Activated CD4-positive, alpha-beta T cell treated with anti-CD3 and anti-CD28 coated beads, Interleukin-2, amount 50 U/mL, for 4 hours (primary cell): ENCODE measurements at places on chromosomes 11 and 22.

DNA sequence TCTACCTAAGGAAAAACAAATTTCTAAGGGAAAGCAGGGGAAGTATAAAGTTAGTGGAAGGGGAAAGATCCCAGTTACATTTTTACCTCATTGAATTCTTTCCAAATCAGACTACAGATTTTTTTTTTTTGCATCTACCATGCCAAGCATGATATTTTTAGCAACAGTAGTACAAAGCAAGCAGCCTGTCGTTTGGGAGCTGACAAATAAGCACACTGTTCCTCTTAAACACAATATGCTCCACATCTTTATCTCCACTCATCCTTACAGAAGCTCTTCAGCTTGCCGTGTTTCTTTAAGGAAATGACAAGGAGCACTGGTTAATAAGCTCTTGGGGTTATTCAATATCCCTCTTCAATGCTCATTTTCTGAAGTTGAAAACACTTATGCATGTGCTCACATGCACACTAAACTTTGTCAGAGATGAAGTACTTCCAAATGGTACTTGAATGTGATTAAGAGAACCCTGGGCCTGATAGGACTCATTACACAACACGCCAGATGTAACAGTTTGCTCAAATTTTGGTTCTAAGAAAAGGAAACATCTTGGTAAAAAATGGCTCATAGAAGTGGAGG, 53.8 kb downstream of the PAX6 start:
- DNase-seq, result no peak

- no peak for DNase-seq
Observed at GRCh38 chr22:24285245-24285644, 14.6 kb downstream of the SPECC1L start.

- DNase-seq, result no peak
Observed at GRCh38 chr22:27988704-27989103, 69.6 kb upstream of the PITPNB start.

DNA sequence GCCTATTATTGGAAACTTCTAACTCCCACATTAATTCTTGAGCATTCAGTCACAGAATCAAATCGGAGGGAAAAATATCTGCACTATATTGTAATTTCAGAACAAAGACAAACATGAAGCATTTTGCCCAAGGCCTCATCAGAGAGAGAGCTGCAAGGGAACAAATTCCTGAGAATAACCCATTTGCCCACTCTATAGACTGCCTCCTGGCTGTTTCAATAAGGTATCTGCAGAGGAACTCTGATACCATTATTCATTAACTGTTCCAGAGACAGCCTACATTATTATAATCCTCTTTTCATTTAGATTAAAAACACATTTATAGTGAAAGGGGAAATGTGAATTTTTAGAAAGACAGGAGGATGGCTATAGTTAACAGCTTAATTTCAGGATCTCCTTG, 663.9 kb downstream of the DLG2 start:
- no peak for DNase-seq

- DNase-seq, result no peak
Observed at GRCh38 chr11:6646918-6647679, 8.5 kb downstream of the DCHS1 start.

DNA sequence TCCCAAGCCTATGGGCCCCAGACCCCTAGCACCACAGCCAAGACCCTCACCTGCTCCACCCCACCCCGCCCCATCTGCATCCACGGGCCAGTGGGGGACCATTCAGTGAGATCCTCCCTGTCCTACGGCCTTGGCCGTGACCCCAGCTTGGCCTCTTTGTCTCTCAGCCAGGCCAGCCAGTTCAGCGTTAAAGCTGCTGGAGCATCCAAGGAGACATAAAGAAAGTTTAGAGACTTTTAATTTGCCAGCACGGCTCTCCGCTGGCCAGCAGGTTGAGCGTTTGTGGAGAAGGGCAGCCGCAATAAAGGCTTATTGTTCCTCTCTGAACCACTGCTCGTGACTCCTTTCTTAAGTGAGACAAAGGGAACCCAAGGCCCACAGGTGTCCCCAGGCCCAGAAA, 49.3 kb upstream of the LMO1 start:
- DNase-seq, result no peak

DNA sequence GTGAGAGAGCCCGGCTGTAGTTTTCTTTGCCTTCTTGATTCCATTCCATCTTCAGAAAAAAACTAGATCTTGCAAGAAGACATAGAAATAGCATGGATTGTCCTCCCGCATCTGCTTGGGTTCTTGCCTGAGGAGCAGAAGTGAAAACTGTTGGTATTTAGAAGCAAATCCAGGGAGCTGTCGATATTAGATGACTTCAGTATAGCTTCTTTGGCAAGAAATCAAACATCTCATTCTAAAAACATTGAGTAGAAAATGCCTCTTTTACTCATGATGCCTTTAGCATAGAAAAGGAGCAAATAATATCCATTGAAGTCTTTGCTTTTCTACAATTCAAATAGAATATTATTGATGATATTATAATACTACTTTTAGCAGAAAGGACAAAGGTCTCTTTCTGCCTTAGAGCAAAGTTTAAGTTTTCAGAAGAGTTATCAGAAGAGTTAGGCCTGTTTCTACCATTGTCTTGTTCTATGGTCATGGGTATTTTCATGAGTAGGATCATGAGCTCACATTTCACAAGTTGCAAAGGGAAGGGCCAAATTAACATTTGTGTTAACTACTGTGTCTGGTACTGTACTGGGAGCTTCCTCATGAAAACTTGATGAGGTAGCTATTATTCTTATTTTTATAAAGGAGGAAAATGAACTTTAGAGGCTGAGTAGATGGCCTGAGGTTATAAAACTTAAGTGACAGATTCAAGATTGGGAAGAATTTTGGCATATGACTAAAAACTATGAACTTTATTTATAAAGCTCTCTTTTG, 49.7 kb downstream of the EXT2 start:
- DNase-seq, result no peak

DNA sequence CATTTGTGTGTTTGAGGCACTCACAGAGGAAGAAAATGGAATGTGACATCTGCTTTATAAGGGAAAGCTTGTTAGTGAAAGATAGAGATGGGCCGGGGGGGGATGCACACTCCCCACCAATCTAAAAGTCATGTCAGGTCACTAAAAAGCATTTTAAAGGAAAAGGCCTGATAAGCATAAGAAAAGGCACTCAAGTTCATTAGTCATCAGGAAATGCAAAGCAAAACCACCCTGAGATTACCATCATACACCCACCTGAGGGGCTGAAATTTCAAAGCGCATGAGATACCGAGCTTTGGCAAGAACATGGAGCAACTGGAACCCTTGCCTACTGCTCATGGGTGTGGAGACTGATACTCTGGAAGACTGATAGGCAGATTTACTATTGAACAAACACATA, 77.9 kb upstream of the ANO1 start:
- no peak for DNase-seq

DNA sequence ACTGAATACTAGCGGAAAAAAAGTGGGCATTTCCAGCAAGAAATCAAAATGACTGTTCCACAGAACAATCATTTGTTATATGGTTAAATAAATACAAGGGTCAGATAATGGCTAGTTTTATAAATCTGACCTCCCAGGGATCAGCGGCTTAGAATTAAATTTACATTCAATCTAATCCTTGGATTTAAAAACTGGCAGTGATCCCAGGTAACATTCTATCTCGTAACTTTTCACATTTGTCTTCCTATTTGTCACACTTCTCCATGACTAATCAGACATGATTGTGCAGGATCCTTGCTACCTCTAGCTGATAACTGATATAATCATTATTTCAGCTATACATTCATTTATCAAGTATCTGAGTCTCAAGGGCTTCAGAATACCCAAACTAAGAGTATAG, 2.9 kb upstream of the MMP3 start:
- DNase-seq, result no peak

DNA sequence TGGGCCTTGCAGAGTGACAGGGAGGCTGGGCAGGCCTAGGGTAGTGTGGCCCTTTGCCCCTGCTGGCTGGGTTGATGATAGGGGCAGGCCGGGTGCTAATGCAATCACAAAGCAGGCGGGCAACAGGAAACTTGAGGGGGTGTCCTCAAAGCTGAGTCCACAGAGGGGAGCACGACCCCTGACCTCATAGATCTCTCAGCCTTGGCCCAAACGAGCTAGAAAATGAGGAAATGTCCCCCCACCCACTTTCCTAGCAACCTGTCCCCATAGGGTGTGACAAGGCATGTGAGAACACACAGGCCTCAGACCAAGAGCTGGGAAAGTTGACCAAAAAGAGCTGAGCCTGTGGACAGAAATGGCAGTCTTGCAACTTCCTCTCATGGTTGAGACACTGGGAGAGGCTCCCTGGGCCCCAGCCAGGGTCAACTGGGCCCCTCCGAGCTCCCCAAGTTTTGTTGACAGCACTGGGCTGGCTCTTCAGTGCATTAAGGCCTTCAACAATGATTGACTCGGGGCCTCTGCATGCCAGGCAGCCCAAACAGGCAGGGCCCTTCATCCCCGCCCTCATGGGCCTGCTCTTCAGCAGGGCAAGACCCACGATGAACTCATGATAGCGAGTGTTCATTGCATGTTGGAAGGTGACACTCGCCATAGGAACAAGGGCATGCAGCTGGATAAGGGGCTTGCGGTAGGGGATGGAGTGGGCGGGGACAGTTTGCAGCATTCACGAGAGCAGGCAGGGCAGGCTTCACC, 9.8 kb upstream of the SPI1 start:
- no peak for DNase-seq

GRCh38 chr22:23264610-23265367, 84.5 kb downstream of the BCR start:
- DNase-seq, result no peak

GRCh38 chr11:110034806-110035205, 58.4 kb upstream of the ZC3H12C start:
- DNase-seq, result no peak

DNA sequence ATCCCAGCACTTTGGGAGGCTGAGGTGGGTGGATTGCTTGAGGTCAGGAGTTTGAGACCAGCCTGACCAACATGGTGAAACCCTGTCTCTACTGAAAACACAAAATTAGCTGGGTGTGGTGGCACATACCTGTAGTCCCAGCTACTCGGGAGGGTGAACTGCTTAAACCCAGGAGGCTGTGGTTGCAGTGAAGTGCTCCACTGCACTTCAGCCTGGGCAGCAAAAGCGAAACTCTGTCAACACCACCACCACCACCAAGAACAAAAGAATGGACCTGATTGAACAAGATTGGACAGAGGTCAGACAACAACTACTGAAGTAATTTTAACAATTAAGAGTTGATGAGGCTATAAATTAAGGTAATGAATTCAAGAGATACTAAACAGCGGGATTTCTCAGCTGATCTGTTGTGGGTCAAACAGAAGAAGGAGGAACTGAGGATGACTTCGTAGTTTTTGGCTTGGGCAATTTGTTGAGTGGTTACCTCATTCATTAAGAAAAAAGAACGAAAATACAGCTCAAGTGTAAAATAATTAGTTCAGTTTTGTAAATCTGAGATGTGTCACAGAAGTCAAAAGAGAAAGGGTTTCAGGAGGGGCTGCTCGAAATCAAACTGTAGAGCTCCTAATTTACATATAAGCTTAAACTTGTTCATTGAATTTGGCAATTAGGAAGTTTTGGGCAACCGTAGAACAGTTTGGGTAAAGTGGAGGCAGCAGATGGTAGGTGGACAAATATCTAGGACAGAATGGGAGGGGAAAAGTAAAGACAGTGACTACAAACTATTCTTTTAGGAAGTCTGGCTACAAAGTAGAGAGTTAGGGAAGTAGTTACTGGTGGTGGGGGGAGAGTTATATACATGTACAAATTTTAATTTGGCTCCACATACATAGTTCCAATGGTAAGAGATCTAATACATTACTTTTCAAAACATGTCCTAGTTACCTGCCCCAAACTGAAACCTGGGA, 4.5 kb downstream of the IL18 start:
- no peak for DNase-seq

GRCh38 chr22:47095395-47096122, 333.1 kb downstream of the TBC1D22A start:
- DNase-seq, result no peak

DNA sequence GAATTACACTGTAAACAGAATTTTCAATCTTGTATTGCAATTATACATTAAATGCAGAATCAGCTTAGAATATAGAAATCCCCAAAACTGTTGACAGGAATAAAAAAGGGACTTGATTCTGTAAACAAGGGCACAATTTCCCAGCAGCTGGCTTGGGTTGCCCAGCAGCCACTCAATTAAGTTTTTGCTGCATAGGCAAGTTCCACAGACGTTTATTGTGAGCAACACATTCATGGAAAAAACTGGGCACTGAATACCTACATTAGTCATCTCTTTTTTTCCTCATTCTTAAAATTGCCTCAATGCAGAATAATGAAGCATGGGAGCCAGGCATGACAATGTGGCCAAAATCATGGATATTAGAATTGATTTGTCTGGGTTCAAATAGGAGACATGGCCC, 421.8 kb upstream of the ANO5 start:
- DNase-seq, result no peak

- DNase-seq, result no peak
Observed at GRCh38 chr11:43925063-43925931, 17.1 kb upstream of the C11orf96 start.

DNA sequence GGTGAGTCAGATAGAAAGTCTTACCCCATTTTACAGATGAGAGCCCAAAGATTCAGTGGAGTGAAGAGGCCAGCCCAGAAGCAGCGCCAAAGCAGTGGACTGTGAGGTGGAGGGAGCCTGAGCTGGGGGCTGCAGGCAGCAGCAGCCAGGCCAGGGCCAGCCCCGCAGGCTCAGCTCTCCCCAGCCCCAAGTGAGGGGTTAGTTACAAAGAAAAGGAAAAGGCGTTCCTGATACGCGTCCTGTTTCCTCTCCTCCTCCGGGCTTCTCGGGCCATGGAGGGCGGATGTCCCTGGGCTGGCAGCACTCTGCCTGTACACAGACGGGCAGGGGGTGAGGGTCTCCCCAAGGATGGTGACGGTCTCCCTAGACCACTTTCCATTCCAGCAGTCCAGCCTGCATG, 44.9 kb downstream of the ARRB1 start:
- DNase-seq, result no peak

DNA sequence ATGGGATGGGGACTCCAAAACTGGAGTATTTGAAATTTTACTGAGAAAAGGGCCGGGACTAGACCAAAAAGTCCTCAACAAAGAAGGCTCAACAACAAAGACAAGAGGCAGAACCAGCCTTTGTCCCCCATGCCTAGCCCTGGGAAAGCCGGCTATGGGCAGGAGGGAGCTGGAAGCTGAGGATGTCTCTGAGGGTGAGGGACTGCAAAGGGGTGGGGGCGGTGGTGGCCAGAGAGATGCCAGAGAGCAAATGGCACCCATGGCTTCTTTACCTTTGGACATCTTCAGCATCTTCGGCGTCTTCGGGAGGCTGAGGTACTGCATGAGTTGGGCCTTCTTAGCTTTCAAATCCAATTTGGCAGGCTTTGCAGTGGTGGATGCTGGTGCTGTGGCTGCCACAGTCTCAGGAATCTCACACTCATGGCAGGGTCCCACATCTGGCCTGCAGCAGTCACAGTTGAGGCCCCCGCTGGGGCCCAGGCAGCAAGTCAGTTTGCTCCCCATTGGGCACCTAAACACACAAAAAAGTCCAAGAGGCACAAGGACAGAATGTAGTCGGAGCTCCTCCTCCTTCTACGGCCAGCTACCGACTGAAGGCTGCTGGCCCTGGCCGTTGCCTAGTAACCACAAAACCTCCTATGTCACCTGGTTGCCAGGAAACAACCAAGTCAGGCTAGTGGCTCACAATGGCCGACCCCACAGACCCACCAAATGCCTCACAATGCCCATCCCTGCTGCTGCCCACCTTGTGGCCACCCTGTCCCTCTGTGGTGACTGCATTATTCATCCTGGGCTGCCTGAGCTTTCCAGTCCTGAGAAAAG, at the start of gene C22orf42:
Gene C22orf42 (minus strand): TSS at position 592 of the 822 bp plus-strand sequence. CDS start 88 bp downstream, at position 504.
- no peak for DNase-seq

GRCh38 chr22:21020802-21021429, 6.0 kb downstream of the P2RX6 start:
- DNase-seq, result no peak
